ENCODE measurements at places on chromosomes 4 and X.

DNA sequence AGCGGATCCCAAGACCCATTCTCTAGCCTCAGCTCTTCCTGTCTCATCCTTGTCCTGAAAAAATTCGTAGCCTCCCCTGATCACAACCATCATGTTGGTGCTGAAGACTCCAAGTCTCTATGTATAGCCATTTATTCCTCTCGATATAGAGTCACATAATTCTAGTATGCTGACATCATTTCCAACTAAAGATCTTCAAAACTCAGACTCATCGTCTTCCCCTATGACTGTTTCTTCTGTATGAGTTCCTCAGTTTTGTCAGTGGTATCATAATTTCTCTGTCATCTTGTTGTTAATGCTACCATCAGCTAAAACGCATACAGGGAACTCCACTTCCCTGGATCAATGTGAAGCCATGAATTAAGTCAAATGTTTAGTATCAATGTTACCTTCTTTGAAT lies 41.2 kb downstream of the UNC5C start:
- DNase-seq: no peak

GRCh38 chr4:38366456-38366855 lies 297.5 kb upstream of the KLF3 start:
- DNase-seq: no peak

- DNase-seq: no peak
Measured at GRCh38 chr4:31160146-31160545, 440.0 kb downstream of the PCDH7 start.

- DNase-seq: no peak
Measured at GRCh38 chr4:71198958-71199357, 139.9 kb upstream of the SLC4A4 start.

- no peak for DNase-seq
Measured at GRCh38 chr4:186021461-186022167, 47.3 kb upstream of the TLR3 start.

DNA sequence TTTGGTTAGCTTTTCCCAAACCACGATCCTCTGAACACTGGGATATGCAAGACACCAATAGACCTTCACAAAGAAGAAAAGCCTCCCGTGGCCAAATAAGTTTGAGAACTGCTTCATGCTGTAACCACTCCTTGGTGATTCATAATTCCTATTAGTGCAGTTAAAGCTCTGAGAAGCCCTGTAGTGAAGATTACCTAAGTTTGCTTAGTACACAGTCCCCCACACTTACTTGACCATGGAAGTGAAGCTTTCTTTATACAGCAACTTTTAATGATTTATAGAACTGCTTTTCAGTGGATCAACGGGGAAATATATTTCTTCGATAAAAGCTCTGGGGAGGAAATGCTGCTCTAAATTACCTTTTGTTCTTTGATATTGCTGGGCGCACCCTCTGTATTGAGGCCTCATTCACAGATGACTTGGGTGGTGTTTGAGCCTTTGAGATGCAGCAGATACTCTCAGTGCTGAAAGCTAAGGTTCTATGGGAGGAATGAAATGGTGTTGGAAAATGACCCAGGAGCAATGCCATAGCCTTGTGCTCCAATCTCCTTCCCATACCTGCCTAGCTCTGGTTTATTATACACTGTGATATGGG lies 67.4 kb downstream of the CBLL2 start:
- DNase-seq: no peak

DNA sequence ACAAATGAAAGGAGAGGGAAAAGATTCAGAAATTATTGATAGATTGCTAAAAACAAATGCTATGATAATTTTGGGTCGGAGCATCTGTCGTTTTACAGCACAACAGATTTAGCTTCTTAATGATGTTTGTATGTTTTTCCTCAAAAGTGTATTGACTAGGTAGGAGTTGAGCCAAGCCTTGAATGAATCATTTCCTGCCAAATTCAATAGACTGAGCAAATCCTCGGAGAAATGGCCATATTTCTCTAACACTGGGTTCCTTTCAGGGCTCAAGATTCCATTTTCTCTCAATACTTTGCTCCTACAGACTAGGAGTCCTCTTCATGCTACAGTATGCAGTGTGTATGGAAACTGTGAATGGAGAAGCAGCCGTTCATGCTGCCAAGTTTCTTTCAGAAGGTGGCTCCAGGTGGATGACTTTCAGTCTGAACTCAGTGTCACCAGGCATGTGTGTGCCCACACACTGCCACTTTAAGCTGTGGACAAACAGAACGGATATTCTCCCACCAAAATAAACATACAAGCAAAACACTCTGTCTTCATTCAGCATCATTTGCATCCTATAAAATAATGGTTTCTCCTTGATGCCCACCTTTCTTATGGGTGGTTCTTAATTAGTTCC lies 146.0 kb downstream of the TBL1X start:
- peak; percentile 20 for DNase-seq

DNA sequence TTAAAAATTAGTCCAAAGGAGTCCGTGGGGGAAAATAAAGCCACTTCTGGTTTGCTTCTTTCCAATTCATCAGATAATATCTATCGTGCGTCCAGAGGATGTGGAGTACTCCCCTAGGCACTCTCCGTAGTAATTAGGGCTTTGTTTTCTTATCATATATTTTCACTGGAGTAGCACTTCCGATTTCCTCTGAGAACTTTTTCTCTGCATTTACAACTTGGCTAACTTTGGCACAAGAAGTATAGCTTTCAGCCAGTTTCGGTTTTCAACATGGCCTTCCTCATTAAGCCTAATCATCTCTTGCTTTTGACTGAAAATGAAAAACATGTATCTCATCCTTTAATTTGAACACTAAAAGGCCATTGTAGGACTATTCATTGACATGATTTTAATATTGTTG lies 80.5 kb downstream of the CASP3 start:
- DNase-seq: no peak

- DNase-seq: peak; percentile 40
Measured at GRCh38 chr4:25926462-25926861, 12.4 kb downstream of the SMIM20 start.

- DNase-seq: no peak
Measured at GRCh38 chr4:165476214-165477098, 97.6 kb downstream of the CPE start.

GRCh38 chrX:19795307-19795706 lies 92.1 kb downstream of the SH3KBP1 start:
- no peak for DNase-seq

- DNase-seq: no peak
Measured at GRCh38 chrX:65098851-65099250, 122.6 kb upstream of the ZC4H2 start.

GRCh38 chr4:189206953-189207352 lies 733.7 kb upstream of the FRG1 start:
- no peak for DNase-seq

Measured in NCI-H1105 treated with DMSO at 0.1 percent for 48 hours (cell line).